ENCODE measurements at places on chromosomes 2 and 18.
A peak's percentile ranks its signal among the peaks of the same experiment; 100 is the strongest.

GRCh38 chr18:51251625-51252024, 54.1 kb upstream of the MEX3C start:
- peak; percentile 38 for DNase-seq

DNA sequence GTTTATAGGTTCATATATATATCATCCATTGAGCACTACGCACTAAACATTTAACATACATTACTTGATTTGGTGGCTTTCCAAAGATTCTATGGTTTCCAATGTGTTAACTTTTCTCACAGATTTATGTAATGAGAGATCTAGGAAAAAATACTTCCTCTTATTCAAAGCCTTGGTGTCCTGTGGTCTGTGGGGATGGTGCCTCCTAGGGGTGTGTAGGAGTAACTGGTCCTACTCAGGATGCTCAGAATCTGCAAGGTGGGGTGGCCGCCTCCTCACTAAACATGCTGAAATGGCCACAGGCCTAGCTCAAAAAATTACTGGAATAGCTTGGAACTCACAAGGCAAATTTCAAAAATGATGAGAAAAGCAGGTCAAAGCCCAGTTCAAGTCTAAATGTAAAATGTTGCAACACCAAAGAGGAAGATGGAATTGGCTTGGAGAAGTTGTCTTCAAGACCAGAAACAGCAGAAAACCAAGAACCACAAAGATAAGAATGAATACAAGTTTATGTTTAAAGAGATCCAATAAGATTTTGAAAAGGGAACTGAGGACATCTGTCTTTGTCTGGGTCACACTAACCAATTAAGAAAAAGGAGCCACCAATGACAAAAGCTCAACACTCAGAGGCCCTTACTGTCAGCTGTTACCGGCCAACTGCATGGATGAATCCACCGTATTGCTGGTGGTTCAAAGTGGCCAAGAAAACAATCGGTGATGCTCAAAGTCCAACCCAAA, 11.5 kb downstream of the GPR55 start:
- DNase-seq, result peak; percentile 16

DNA sequence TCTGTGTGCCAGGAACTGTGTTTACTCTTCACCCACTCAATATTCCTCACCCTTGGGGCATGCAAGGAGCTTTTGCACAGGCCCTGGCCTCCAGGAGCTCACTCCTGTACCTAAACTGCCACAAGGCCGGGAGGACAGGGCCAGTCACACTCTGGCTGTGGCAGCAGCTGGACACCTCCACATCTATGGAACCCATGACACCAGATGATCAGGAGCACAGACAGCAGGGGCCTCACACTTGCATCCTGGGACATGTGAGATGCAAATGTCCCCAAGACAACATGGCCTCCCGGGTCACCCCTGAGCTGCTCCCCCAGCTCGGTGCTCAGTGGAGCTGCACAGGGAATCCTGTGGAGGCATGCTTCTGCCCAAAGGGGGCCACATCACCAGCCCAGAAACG, 61.8 kb upstream of the SLC66A3 start:
- no peak for DNase-seq

DNA sequence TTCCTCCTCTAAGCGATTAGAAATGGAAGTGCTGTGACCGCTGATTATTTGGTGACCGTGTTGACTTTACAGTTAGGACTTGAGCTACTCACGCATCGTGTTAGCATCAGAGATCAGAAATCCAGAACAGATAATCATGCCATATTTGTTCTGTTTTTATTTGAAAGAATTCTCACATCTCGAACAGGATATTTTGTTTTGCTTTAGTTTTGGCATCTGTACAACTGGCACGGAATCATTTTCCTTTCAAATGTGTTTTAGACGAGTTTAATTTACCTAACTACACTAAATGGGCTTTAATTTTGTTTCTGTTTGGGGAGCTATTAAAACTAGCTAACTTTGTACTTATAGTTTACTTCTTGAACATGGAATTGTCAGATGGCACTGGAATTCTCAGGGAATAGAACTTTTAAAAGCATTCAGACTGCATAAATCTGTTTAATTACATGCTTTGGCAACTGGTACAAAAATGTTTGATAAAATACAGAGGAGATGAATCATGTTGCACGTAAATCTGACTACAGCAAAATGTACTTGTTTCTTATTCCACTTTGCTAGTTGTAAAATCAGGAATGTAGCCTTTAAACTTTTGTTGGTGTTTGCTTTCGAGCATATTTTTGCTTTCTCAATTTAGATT, 1.4 kb downstream of the ITPRID2 start:
- no peak for DNase-seq

- DNase-seq, result no peak
Measured at GRCh38 chr2:113148606-113149552, 21.5 kb downstream of the IL1RN start.

DNA sequence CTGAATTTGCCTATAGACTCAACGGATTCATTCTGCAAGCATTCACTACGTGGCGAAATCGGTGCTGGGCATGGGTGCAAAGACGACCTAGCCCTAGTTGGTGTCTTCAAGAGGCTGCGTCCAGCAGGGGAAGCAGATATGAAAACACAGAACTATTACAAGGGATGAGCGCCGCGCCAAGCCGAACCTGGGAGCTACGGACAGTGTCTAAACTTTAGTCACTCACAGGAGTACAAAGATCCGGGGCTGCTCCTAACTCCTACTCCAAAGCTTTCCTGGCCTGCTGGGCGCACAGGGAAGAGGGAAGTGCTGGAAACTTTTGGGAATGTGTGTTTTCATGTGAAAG, 732 bp upstream of the ANXA4 start:
- DNase-seq, result peak; percentile 26

- DNase-seq, result no peak
Measured at GRCh38 chr18:74742573-74743243, 145.0 kb downstream of the ZNF407 start.

GRCh38 chr2:46053564-46053963, 243.6 kb upstream of the EPAS1 start:
- no peak for DNase-seq

GRCh38 chr18:45589356-45590035, 25.8 kb upstream of the SLC14A2 start:
- DNase-seq, result no peak

DNA sequence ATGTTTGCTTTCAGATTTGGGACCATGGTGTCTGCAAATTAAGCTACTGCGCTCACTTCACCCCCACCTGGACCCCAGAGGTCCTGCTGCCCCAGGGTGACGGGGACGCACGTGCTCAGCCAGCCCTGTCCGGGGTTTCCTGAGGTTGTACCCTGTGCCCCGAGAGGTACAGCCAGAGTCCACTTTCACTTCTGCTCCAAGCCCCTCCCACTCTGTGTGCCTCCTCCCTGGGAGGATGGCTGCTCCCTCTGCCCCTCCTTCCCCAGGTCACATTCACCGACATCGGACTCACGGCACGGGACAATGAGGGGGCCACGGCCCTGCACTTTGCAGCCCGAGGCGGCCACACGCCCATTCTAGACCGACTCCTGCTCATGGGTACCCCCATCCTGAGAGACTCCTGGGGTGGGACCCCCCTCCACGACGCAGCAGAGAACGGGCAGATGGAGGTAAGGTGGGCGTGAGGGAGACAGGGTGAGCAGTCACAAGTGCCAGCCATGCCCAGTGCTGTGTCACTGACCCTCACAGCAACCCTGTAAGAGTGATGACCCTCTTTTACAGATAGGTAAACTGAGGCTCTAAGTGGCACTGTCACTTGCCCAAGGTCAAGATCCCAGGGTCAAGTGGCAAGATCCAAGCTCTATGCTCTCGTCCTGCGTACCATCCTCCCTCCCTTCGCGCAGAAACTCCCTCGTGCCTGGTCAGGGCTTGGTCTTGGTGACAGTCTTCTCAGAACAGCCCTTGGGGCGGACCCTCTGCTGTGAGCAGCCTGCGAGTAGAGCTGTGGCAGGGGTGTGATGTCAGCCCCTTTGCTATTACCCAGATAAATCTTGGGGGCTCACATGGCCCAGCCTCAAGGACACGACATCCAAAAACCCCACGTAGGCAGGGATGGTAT, 7.6 kb downstream of the ESPNL start:
- DNase-seq, result peak; percentile 52

- DNase-seq, result no peak
Measured at GRCh38 chr2:229416116-229416694, 145.1 kb upstream of the PID1 start.

DNA sequence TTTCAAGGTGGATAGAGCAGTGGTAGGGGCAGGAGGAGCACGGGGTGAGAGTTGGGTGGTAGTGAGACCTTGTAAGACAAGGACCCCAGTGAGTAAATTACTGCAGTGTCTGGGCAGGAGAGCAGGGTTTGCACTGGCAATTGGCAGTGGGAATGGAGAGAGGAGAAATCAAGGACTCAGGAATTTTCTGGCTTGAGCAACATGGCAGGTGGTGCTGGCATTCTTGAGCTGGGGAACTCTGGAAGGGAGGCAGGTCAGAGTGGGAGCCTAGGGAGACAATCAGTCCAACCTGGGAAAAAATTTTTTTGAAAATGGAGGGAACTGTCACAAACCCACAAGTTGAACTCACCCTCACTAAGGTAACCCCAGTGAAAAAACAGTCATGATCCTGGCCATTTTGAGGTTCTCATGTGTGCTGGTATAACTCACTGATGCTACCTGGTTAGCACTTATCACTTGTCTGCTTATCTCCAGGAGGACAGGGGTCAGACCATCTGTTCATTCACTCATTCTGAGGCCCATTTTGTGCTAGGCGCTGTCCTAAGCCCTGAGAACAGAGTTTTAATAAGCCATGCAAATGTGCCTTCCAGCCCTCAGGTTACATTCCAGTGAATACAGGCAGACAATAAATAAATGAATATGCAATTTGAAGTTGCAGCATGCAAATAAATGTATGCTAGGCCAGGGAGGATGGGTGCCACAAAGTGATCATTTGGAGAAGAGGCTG, 92.2 kb upstream of the SEC11C start:
- DNase-seq, result no peak

DNA sequence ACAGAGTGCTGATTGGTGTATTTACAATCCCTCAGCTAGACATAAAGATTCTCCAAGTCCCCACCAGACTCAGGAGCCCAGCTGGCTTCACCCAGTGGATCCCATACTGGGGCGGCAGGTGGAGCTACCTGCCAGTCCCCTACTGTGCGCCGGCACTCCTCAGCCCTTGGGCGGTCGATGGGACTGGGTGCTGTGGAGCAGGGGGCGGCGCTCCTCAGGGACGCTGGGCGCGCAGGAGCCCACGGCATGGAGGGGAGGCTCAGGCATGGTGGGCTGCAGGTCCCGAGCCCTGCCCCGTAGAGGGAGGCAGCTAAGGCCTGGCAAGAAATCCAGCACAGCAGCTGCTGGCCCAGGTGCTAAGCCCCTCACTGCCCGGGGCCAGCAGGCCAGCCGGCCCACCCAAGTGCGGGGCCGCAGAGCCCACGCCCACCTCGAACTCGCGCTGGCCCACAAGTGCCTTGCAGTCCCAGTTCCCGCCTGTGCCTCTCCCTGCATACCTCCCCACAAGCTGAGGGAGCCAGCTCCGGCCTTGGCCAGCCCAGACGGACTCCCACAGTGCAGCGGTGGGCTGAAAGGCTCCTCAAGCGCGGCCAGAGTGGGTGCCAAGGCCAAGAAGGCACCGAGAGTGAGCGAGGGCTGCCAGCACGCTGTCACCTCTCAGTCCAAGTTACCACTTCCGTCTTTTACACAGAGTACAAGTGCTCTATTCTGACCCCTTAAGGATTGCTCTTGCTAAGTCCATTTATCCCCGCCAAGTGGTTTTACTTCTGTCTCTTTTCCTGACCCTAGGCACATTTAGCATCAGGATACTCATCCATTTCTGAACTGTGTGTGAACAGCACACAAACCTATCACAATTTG, 1.7 kb upstream of the RPE start:
- no peak for DNase-seq

- no peak for DNase-seq
Measured at GRCh38 chr2:217826991-217827390, 175.8 kb downstream of the TNS1 start.

DNA sequence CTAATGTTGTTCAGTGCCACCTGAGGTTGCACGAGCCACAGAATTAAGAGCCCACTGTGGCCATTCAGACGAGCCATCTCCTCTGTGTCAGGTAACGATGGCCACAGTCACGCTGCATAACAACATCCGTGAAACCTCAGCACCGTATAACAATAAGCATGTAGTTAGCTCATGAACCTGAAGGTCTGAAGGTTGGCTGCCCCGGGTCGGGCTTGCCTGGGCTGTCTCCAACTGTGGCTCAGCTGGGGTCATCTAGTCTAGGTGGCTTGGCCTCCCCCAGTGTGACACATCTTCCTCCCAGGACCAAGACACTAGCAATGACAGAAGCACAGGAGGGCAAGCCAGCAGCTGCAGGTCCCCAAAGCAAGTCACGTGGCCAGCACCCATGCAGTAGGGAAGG, 258.0 kb downstream of the GLI2 start:
- no peak for DNase-seq

GRCh38 chr18:31247574-31248199, 70.3 kb upstream of the DSG1 start:
- DNase-seq, result no peak

DNA sequence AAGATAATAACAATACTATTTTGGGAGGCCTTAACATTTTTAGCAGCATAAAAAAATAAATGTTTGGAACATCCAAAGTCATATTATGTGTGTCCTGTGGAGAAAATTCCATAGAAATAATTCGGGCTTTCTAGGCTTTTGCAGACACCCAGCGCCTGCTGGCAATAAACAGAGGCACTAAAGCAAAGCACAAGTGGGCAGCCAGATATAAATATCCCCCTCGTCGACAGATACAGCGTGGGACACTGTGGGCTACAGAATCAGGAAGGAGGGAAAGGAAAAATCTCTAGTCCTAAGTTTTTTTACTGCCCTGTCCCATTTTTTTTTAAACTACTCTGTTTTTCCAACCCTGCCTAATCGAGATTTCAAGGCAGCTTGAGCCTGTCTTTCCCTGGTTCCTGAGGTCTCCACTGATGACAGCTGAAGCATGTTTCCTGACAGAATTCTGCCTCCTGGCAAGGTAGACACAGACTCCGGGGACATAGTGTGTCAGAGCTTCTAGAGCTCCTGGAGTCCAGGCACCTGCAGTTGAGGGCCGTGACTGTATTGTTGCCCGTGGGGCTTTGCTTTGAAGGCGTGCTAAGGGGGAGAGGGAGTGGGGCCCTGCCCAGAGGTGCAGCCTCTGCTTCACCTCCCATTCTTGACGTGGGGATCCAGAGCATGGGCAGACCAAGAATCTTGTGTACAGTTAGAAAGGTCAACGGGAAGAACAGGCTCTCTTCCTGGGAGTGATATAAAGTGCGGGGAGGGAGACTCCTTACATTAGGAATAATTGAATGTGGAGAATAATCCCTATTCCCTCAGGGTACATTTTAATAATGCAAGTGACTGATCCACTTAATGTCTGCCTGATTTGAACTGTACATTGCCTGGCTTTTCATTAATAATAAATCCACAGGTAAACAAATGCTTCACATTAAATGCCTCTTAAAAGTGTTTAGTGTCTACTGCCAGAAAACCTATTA, 232.3 kb downstream of the DCC start:
- DNase-seq, result no peak

DNA sequence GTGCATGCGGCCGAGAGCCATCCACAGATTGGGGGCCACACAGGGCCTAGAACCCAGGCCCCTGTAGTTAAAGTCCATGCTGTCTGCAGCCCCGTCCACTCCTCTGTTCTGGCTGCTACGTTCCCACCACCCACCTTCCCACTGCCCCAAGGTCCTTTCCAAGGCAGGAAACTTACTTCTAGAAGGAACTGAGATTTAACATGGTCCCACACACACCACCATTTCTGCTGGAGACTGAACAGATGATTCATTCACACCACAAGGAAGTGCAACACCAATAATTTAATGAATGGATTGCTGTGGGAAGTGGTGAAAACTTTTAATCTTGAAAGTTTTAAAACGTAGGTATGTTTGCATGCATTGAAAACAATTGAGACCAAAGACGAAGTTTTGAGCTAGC, 95.2 kb downstream of the LBH start:
- DNase-seq, result no peak
